CD4-positive, alpha-beta T cell treated with Interleukin-12 subunit alpha and Interleukin-12 subunit beta, for 1 hour (primary cell): ENCODE measurements at places on chromosomes 7 and 10.
A peak's percentile ranks its signal among the peaks of the same experiment; 100 is the strongest.

- no peak for DNase-seq
Observed at GRCh38 chr10:58241346-58241745, 26.3 kb downstream of the IPMK start.

DNA sequence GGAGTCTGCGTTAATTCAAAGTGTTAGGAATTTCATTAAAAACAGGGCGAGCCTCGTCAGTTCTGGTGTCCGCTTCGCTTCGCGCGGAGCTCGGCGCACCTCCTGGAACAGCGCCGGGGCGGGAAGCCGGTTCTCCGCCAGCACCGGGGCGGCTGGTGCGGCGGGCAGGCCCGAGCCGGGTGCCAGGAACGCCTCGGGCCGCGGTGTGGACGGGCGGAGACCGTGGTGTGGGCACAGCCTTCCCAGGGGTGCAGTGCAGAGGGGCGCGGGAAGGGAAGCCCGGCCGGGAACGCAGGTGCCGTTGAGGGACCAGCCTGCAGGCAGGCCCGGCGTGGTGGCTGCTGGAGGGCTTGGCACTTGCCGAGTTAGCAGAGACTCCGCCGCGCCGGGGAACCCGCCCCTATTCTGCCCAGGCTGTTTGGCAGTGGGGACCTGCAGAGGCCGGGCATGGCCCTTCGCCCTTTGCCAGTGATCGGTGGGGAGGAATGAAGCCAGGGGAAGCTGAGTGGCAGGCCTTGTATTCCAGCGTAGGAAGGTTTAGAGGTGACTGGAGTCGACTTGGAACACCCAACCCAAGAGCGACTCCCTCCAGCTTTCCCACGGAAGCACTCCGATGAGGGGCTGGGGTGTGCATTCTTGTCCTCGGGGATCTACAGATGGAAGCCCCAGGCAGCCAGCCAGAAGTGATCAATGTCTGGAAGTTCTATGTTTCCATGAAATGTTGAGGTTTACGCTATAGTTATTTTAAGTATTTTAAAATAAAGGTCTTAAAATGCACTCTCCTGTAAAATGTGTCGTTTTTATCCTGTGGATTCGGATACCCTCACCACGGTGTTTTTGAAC, 945 bp upstream of the RHEB start:
- DNase-seq, result peak; percentile 18

DNA sequence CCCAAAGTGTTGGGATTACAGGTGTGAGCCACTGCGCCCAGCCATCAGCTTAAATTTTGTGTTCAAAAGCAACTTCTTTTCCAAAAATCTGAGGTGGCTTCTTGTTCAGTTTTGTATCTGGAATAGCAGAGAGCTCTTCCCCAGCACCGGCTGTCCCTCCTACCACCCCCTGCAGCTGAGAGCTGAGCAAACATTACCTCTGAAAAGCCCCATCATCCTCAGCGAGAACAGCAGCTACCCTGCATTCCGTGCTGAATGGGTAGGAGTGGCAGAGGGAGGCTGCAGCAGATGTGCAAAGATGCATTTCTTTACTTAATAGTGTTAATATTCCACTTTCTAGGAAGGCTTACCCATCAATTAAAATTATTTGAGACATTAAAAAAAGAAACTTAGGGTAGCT, 31.8 kb downstream of the CCM2 start:
- DNase-seq, result no peak

GRCh38 chr10:89275383-89275782, 23.8 kb upstream of the LIPA start:
- no peak for DNase-seq

- DNase-seq, result no peak
Observed at GRCh38 chr7:139068544-139069399, 32.9 kb upstream of the ZC3HAV1L start.

DNA sequence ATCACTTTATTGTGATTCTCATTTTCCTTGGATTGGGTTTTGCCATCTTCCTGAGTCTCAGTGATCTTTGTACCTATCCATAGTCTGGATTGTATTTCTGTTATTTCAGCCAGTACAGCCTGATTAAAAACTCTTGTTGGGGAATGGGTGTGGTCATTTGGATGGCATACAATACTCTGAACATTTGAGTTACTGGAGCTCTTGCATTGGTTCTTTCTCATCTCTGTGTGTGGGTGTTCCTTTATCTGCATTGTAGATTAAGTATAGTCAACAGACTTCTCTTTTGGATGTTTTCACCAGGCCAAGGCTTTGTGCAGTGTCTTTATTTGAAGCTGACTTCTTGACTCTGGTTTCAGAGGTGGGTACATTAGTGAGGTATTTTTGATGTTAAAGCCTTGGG, 42.2 kb downstream of the RUNDC3B start:
- no peak for DNase-seq

DNA sequence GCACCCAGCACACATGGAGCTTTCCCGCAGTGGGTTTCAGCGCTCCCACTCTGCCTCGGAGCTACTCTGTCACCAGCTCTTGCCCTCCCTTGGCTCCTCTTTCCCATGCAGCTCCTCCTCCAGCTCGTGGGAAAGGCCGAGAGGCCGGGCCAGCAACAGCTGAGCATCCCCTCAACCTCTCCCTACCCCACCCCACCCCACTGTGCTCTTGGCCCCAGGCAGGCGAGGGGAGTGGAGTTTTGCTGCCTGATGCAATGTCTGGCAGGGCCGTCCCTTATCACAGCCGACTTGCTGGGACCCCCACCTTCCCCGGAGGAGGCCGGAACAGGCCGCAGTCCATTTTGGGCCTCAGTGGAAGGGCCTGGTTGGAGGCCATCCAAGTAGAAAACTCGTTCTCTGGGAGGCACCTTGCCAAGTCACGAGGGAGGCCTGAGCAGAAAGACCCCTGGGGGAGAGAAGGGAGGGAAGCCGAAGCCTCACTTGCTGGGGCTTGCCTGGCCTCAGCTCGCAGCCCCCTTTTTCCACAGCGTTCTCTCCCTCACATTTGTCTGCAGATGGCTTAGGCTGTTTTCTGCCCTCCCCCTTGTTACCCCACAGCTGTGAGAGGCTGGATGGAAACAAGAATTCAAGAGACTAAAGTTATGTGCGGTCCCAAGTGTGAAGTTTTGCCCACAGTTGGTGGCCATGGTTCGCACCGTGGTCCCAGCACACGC, 35.3 kb downstream of the CHST3 start:
- DNase-seq, result no peak

DNA sequence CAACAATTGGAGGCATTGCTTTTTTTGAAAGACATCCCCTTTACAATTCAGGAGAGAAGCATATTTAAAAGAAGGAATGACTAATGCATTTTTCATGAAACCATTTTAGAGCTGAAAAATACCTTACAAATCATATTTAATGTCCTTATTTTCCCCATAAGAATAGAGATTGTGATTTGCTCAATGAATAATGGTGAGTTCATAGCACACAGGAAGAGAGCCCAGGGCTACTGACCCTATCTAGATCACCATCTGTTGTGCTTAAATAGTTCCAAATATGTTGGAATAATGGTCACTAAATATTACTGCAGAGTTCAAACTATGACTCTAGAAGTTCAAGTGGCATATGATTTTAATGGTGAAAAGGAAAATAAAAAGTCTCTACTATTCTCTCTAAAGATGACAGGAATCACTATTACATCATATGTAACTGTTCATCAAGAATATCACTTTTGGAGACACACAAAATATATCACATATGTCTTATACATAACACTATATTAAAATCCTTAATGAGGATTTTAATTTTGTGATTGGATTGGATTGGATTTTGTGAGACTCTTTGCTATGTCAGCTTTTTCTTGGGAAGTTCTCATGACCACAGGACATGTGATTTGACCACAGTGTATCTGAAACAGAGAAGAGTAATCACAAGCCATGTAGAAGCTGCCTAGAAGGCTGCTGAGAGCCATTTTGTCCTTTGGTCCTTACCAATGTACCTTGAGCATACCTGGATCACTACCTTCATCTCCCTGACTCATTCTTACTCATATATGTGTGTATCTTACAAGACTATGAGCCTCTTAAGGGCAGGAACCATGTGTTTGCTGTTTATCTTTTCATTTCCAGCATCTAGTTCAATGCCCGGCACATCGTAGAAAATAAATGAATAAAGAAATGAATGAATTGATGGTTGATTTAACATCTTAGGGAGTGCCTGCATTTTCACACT, 26.4 kb downstream of the SLC16A9 start:
- no peak for DNase-seq

DNA sequence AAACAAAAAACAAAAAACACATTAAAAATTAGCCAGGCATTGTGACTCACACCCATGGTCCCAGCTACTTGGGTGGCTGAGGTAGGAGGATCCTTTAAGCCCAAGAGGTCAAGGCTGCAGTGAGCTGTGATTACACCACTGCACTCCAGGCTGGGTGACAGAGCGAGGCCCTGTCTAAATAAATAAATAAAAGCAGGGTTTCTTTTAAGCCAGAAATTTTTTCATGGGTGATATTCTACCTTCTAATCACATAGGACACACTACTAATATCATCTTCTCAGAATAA, 14.2 kb upstream of the SVIL start:
- DNase-seq, result no peak

DNA sequence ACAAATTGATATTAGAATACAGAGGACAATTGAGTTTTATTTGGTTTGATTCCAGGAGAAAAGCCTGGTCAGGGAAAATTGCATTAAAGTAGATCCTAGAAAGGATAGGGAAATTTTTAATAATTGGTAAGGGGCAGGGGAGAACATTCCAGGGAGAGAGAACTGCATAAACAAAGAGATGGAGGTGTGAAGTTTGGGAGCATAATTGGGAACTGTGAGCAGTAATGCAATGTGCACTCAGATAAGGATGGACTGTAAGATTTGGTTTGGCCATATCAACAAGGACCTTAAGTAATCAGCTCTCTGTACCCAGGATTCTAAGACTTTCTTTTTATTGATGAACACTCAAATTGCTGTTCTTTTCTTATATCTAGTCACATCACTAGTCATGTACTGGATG, 41.4 kb downstream of the ZMYND11 start:
- no peak for DNase-seq

- no peak for DNase-seq
Observed at GRCh38 chr10:116470768-116471415, 43.2 kb downstream of the PNLIPRP3 start.

DNA sequence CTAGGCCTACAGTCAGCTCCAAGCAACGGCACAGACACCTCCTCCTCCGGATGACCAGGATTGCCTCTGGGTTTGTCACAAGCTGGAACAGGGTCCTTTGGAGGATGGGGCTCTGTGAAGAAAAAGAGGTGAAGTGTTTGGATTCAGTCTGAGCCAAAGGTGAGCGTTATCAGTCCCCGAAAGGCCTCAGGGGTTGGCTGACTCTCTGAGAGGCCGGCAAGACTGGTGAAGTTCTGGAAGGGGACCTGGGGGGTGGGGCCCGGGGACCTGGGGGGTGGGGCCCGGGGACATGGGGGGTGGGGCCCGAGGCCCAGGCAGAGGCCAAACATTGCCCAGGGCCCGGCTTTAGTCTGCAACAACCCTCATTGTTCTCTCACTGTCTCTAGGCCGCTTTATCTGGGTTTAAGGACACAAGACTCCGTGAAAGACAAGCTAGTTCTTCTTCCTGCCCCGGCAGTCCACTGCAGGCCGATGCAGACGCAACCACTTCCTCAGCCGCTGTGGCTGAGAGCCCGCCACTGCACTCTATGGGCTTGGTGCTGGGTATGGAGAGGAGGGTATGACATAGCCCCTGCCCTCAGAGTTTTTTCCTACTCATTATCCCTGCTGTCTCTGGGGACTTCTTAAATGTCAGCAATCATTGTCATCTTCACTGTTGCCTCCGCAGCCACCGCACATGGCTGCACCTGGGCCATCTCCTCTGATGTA, 27.4 kb upstream of the PSAP start:
- no peak for DNase-seq

DNA sequence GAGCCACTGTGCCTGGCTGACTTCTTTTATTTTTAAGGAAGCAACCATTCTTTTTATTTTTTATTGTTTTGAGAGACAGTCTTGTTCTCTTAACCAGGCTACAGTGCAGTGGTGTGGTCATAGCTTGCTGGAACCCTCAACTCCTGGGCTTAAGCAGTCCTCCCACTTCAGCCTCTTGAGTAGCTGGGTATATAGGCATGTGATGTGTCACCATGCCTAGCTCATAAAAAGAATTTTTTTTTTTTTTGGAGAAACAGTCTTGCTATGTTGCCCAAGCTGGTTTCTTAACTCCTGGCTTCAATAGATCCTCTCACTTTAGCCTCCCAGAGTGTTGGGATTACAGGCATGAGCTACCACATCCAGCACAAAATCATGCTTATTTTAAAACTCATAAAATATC, 5.8 kb downstream of the MCU start:
- DNase-seq, result no peak

GRCh38 chr10:78889536-78890063, 179.2 kb upstream of the ZMIZ1 start:
- DNase-seq, result no peak
